ENCODE measurements at places on chromosomes 11 and 22.

DNA sequence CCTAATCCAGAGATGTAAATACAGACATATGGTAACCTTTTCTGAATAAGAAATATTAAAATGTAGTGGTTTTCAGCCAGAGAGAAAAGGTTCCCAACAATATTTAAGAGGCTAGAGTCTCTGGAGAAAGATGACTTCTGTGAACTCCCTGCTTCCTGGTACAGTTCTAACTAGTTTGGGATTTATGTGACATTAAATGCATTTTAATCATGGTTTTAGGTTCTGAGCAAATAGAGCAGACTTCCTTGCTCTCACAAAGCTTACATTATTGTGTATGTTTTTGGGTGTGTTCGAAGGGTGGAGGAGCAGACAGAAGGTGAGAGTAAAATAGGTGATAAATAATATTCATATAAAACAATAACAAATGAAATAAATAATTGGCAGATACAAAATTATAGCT is 250.1 kb upstream of the LUZP2 start:
- H3K4me1 ChIP-seq = no peaks in the 10 kb centered on the region
- H3K27me3 ChIP-seq = no peaks in the 10 kb centered on the region
- no peak overlapping the region for H3K4me3 ChIP-seq
- DNase-seq = no peak

- H3K36me3 ChIP-seq = no peaks in the 10 kb centered on the region
- H3K27me3 ChIP-seq = peaks cover 32% of the 10 kb centered on the region
- no peak for DNase-seq
- H3K27ac ChIP-seq = no peak overlapping the region
- peak overlapping the region; percentile 6 for H3K4me3 ChIP-seq
These were observed 17.9 kb upstream of the ADA2 start for GRCh38 chr22:17237038-17237668.

- no peaks in the 10 kb centered on the region for H3K4me1 ChIP-seq
- no peak overlapping the region for H3K4me3 ChIP-seq
- no peaks in the 10 kb centered on the region for H3K36me3 ChIP-seq
- no peak overlapping the region for H3K27ac ChIP-seq
- DNase-seq = no peak
These were observed 734.7 kb downstream of the KCNA4 start for GRCh38 chr11:29282088-29282487.

- no peaks in the 10 kb centered on the region for H3K27me3 ChIP-seq
- H3K4me3 ChIP-seq = no peak overlapping the region
- H3K4me1 ChIP-seq = peaks cover 84% of the 10 kb centered on the region
- peak overlapping the region; percentile 92 for H3K27ac ChIP-seq
- no peak for DNase-seq
- H3K36me3 ChIP-seq = no peaks in the 10 kb centered on the region
These were observed 17.6 kb downstream of the DAGLA start for GRCh38 chr11:61697764-61698163.

DNA sequence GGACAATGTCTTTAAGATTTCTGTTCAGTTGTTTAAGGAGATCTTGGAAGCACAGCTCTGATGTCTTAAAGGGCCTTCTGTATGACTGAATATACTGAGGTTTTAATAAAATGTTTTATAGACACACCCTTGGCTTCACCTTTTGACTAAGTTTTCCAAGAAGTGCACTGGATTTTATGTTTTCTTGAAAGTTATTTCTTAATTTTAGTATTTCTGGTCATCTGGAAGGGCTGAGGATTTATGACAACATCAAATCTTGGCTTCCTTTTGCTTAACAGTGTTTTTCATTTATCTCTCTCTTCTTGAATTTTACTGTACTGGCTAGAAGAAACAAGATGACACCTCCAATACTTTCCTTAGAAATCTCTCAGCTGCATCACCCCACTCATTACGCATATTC is 2423.4 kb downstream of the LRRC4C start:
- H3K4me1 ChIP-seq = no peaks in the 10 kb centered on the region
- H3K4me3 ChIP-seq = no peak overlapping the region
- H3K27me3 ChIP-seq = no peaks in the 10 kb centered on the region
- no peaks in the 10 kb centered on the region for H3K36me3 ChIP-seq
- DNase-seq = no peak

GRCh38 chr11:20594274-20595061 is 4.9 kb upstream of the SLC6A5 start:
- H3K4me1 ChIP-seq = peaks cover 14% of the 10 kb centered on the region
- DNase-seq = no peak
- no peak overlapping the region for H3K4me3 ChIP-seq
- peaks cover 91% of the 10 kb centered on the region for H3K27me3 ChIP-seq
- no peaks in the 10 kb centered on the region for H3K36me3 ChIP-seq

All from left ventricle myocardium inferior (tissue), 1 donor.